Ureter (tissue), 1 donor: ENCODE measurements at places on chromosomes 3 and 15. TPM values are rescaled to one million over a fixed set of nuclear protein-coding genes. Genes with fewer than 3 reads are reported as not detected.

DNA sequence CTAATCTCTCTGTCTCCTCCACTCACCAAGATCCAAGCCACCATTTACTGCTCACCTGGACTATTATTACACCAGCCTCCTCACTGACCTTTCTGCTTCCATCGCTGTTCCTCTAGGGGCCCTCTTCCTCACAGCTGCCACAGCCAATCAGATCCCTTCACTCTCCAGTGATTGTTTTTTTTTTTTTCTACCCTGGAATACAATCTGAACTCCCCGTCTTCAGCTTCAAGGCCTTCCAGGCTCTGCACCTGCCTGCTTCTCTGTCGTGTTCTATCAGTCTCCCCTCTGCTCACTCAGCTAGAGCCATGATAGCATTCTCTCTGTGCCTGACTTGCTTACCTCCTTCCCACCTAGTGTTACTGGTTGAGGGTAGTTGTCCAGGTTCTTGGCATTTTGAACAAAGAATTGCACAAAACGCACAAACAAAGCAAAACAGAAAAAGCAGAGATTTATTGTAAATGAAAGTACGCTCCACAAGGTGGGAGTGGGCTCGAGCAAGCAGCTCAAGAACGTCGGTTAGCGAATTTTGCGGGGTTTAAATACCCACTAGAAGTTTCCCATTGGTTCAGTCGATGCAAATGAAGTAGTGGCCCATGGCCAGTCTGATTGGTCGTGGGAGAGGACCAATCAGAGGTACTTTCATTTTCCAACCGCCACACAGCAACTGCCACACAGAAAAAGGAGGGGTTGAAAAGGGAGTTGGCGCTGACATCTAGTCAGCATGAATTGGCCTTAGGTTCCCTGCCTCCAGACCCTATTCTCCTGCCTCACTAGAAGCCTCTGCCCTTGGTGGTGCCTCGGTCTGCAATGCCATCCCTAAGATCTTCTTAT lies 188.9 kb downstream of the TLE3 start:
- no peak for DNase-seq

DNA sequence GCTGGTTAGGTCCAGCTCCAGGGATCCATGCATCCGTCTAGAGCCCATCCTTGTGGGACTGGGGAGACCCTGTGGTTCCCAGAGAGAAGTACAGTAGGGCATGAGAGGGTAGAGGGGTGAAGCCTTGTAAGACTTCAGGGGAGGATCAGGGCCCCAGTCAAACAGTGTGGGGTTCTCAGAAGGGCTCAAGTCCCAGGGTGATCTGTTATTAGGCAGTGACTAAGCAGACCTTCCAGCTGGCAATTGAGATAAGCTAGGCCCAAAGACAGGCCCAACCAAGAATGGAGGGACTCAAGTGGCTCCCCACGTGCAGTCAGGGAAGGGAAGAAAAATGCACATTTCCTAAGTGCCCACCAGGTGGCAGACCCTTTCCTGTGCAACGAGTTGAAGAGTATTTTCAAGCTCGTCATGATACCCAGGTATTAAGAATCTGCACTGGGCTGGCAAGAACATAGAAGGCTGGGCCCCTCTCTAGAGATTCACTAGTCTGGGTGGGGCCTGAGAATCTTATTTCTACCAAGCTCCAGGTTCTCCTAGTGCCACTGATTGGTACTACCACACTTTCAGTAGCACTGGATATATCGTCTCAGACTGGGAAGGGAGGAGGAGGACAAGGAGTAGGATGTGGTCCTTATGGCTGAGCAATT lies 240.8 kb downstream of the NR1D2 start:
- DNase-seq: peak; percentile 48

DNA sequence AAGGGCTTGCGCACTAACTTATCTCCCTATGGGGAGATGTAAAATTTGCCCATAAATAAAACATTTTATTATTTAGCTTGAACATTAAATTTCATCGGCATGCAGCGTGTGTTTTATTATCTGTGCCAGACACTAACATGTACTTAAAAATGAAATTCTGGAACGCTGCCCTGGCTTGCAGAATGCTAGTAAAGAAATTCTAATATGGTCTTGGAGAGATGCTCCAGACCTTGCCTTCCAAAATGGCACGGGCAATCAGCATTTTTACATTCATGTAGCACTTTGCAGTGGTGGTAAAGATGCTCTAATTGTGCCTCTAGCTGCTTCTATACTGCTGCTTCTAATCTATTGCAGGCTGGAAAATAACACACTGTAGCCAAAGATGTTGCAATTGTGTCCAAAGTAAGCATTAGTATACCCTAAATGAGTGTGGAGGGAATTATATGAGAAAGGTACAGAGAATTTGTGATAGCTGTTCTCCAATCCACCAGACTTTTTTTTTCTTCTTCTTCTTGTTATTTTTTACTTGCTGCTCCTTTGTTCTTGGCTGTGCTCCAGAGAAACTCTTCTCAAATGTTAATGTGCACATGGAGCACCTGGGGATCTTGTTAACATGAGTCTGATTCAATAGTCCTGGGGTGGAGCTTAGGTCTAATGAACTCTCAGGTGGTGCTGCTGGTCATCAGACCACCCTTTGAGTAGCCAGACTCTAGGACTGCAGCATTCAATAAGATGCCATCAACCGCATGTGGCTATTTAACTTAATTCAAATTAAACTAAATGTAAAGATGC lies 47.3 kb downstream of the CRABP1 start:
- no peak for DNase-seq

- DNase-seq: no peak
Measured at GRCh38 chr15:69793431-69793780, 304.3 kb downstream of the TLE3 start.

The PLCH1 gene
- 7.8 TPM for total RNA-seq
